ENCODE measurements at places on chromosomes 1 and 21.
A peak's percentile ranks its signal among the peaks of the same experiment; 100 is the strongest.

DNA sequence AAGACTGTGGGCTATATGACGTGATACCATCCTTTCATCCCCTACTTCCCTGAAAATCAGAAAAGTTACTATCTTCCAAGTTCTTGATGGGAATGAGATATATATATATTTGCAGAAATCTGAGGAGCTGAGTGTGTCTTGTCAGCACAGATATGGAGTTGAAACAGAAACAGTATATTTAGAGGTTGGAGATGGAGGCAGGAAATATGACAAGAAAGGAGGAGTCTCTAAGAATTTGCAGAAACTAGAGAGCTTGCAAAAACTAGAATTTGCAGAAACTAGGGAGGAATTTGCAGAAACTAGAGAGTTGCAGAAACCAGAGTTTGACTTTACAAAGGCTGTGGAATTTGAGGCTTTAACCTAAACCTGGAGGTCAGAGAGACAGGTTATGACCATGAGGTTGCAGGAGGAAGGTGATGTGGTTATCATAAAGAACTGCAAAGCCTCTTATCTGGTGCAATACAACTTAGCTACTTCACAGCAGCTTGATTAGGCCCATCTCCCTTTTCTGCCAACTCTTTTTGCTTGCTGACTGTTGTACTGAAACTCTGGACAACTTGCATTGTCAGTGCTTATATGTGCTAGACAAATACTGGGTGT lies 22.3 kb downstream of the XCL2 start:
- no peak overlapping the region for H3K27ac ChIP-seq
- no peaks in the 10 kb centered on the region for H3K36me3 ChIP-seq
- no peak for DNase-seq
- H3K27me3 ChIP-seq, result no peaks in the 10 kb centered on the region
- no peak overlapping the region for H3K4me3 ChIP-seq

GRCh38 chr21:34511181-34511580 lies 829 bp downstream of the KCNE1 start:
- no peaks in the 10 kb centered on the region for H3K4me1 ChIP-seq
- H3K27ac ChIP-seq, result no peak overlapping the region
- no peak for DNase-seq
- no peaks in the 10 kb centered on the region for H3K36me3 ChIP-seq
- H3K4me3 ChIP-seq, result no peak overlapping the region

DNA sequence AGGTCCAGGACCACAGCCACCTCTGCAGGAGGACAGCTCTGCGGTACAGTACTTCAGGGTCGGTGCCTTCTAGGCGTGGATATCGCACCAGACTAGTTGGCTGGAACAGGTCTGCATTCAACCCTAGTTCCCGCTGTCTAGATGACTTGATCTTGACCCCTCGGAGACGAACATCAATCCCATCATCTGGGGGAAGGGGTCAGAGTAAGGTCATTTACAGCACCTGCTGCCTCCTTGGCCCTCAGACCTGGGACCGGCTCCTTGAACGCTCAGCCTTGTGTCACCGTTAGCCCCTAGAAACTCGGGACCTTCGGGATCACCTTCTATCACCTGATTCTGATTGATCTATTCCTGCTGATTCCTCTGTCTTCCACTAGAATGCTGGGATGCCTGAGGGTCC lies 2.6 kb downstream of the HECTD3 start:
- no peak overlapping the region for H3K4me3 ChIP-seq
- no peaks in the 10 kb centered on the region for H3K27me3 ChIP-seq
- no peak overlapping the region for H3K27ac ChIP-seq
- DNase-seq, result no peak

DNA sequence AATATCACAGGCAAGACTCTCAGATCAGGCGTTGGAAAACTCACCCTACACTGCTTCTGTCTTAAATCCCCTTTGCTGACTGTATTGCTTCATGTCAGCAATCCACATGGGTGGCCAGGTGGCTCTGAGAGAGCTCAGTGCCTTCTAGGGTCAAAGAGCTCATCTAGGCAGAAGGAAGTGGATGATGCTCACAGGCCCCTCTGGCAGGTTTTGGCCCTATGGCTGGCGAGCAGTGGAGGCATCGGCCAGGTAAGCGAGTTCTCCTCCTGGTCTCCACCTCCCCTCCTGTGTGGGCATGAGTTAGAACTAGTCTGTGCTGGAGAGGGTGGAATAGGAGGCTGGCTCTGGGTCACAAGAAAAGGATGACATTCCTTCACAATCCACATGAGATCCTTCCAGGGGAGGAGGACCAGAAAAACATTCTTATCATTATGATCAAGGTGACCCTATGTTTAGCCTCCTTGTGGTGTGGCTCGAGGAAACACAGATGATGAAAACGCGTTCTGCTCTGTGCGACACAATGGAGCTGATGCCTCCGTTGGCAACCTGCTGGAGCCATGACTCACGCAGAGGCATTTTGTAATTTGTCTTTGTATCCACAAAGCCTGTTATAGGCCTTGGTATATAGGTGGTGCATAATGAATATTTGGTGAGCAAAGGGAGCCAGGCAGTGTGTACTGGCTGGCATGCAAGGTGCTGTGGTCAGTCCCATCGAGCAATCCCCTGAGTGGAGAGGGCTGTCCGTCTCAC lies 264.6 kb upstream of the RAB4A start:
- H3K27ac ChIP-seq, result no peak overlapping the region
- no peaks in the 10 kb centered on the region for H3K4me1 ChIP-seq
- no peaks in the 10 kb centered on the region for H3K36me3 ChIP-seq
- H3K27me3 ChIP-seq, result no peaks in the 10 kb centered on the region
- H3K4me3 ChIP-seq, result no peak overlapping the region

DNA sequence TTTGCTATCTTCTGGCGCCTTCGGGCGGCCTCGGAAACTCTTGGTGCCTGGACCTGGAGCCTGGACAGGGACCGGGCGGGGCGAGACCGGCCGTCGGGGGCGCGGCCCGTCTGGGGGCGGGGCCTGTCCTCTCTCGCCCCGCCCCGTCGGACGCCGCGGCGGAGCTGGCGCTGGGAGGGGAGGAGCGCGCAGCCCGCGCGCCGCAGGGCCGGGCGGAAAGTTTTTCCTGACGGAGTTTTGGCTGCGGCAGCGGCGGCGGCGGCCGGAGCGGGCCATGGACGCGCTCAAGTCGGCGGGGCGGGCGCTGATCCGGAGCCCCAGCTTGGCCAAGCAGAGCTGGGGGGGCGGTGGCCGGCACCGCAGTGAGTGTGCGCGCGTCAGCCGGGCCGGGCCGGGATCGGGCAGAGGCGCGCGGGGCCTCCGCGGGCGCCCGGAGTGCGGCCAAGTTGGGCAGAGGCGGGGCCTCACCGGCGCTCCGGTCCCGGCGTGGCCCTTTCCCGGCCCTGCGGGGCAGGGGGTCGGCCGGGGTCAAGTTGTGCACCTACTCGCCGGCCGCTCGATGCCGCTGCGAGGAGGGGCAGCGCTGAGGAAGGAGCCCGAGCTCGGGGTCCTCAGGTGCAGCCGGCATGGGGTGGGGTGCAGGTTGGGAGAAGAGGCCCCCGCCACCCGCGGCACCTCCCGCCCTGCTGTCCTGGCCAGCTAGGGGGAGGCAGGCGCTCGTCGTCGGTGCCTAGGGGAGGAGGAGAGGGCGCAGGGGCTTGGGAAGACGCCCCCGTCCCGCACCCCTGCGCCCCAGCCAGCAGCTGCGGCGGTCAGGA lies at the start of gene LDLRAP1:
Gene LDLRAP1, plus strand, starts transcription at position 182 of the 818 bp plus-strand sequence. Its CDS starts 93 bp downstream, at position 275.
- peaks cover 8% of the 10 kb centered on the region for H3K4me1 ChIP-seq
- peak within 1 kb of the TSS; percentile 67 for H3K27ac ChIP-seq
- H3K27me3 ChIP-seq, result no peaks in the 10 kb centered on the region
- no peaks in the 10 kb centered on the region for H3K36me3 ChIP-seq

GRCh38 chr1:194353121-194353520 lies 1166.7 kb upstream of the B3GALT2 start:
- no peaks in the 10 kb centered on the region for H3K36me3 ChIP-seq
- no peak overlapping the region for H3K27ac ChIP-seq
- no peak for DNase-seq

DNA sequence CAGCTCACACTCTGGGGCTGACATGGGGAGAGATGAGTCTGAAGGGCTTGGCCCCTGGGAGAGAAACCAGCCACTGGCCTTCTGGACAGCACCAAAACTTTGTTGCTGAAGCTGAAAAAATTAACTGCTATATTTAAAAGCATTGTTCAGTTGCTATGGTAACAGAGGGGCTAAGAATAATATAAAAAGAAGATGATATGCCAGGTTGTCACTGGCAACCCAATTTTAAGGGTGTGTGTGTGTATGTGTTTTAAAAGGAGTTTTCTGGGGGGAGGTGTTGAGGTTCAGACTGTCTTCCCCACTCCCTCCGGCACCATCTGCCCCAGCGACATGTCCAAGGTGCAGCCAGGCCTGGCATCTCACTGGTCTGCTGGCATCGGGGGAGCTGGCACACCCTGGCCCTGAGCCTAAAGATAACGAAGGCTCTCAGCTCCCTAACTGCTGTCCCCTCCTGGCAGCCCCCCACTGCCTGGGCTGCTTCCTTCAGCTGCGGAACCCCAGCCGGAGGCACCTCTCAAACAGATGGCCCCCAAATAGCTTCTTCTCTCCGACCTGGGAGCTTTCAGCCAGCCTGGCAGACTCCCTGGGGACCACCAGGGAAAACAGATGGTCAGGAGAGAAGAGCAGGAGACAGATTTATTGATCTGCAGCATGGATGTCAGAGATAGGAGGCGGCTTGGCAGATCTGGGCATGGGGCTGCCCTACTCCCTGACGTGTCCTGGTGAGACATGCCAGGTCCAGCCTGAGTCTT lies 203.9 kb downstream of the HIVEP3 start:
- no peaks in the 10 kb centered on the region for H3K4me1 ChIP-seq
- H3K27me3 ChIP-seq, result no peaks in the 10 kb centered on the region
- no peaks in the 10 kb centered on the region for H3K36me3 ChIP-seq
- no peak overlapping the region for H3K27ac ChIP-seq
- no peak overlapping the region for H3K4me3 ChIP-seq

DNA sequence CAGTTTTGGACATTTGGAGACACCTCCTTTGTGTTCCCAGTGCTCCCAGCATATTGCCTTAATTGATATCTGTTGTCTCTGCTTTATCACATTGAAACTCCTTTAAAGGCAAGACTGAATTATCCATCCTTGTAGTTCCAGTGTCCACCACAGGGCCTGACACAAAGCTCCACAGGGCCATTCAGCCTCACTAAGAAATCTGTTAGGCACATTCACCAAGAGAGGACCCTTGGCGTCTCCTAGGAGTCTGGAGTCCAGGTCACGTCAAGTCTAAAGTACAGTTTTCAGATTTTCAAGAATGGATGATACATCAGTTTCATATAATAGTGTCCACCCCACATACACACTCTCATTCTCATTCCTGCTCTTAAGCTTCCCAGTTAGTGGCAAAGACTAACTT lies 4.8 kb downstream of the ACP6 start:
- DNase-seq, result no peak
- H3K4me1 ChIP-seq, result no peaks in the 10 kb centered on the region
- no peak overlapping the region for H3K27ac ChIP-seq
- no peaks in the 10 kb centered on the region for H3K36me3 ChIP-seq
- no peaks in the 10 kb centered on the region for H3K27me3 ChIP-seq
- H3K4me3 ChIP-seq, result no peak overlapping the region

GRCh38 chr1:174060090-174060489 lies 37.9 kb upstream of the RC3H1 start:
- H3K4me3 ChIP-seq, result no peak overlapping the region
- no peaks in the 10 kb centered on the region for H3K4me1 ChIP-seq
- no peak for DNase-seq
- no peaks in the 10 kb centered on the region for H3K36me3 ChIP-seq

DNA sequence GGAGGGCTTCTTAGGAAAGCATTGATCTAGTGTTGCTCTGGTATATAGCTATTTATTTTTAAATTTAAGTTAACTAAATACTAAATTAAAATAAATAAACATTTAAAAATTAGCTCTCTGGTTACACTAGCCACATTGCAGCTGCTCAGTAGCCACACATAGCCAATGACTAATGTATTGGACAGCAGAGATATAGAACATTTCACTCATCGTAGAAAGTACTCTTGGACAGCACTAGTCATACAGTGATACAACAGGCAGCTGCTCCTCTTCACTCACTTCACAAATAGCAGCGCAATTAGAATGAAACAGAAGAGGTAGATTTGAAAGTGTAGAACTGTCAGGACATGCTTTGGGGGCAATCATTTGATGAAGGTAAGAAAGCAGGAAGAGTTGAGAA lies 245.4 kb downstream of the PBX1 start:
- H3K4me1 ChIP-seq, result no peaks in the 10 kb centered on the region
- H3K36me3 ChIP-seq, result no peaks in the 10 kb centered on the region
- no peak overlapping the region for H3K27ac ChIP-seq

GRCh38 chr1:232938926-232939325 lies 11.5 kb upstream of the NTPCR start:
- H3K36me3 ChIP-seq, result no peaks in the 10 kb centered on the region
- no peaks in the 10 kb centered on the region for H3K4me1 ChIP-seq
- H3K27me3 ChIP-seq, result no peaks in the 10 kb centered on the region
- no peak overlapping the region for H3K4me3 ChIP-seq

- peaks cover 6% of the 10 kb centered on the region for H3K27me3 ChIP-seq
- no peaks in the 10 kb centered on the region for H3K4me1 ChIP-seq
- peak overlapping the region; percentile 30 for H3K4me3 ChIP-seq
- no peaks in the 10 kb centered on the region for H3K36me3 ChIP-seq
- H3K27ac ChIP-seq, result peak overlapping the region; percentile 75
These were observed 8.0 kb downstream of the NR5A2 start for GRCh38 chr1:200035397-200035955.

GRCh38 chr1:25651036-25651640 lies 34.5 kb downstream of the MAN1C1 start:
- no peak overlapping the region for H3K27ac ChIP-seq
- no peak overlapping the region for H3K4me3 ChIP-seq
- no peaks in the 10 kb centered on the region for H3K27me3 ChIP-seq

DNA sequence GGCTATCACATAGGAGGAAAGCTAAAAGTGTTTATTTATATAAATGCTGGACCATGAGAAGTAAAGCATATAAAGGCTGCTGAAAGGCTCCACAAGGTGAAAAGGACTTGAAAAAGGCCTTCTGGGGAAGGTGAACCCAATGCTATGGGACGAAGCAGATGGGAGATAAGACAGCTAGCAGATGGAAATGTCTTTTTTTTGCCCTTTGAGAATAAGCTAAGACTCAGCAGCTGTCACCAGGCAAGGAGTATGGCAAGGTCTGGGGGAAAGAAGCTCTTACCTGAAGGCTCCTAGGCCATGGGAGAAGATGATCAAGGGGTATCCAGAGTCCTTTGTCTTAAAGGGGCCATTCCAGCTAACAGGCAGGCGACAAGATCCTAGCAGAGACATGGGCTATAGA lies 9.9 kb downstream of the PAFAH2 start:
- H3K27ac ChIP-seq, result no peak overlapping the region
- no peaks in the 10 kb centered on the region for H3K4me1 ChIP-seq
- no peak overlapping the region for H3K4me3 ChIP-seq
- no peak for DNase-seq
- H3K27me3 ChIP-seq, result no peaks in the 10 kb centered on the region

- peak overlapping the region; percentile 93 for H3K27ac ChIP-seq
- H3K36me3 ChIP-seq, result peaks cover 8% of the 10 kb centered on the region
- no peaks in the 10 kb centered on the region for H3K27me3 ChIP-seq
These were observed 9.8 kb upstream of the RAB42 start for GRCh38 chr1:28582248-28582615.

DNA sequence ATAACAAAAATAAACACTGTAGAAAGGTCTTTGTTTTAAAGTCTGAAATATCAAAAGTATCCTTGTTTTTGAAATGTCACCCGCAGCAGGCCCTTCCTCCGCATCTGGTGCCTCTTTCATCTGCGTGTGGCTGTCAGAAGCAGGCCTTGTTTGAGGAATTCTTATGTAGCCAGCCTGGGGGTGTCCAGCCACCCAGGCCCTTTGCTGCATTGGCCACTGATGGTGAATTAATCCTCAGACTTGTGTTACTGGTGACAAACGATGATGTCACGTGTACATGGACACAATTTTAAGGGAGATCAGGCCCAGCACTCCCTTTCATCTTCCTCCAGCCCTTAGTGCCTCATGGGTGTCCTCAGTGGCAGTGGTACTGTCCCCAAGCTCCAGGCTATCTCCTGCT lies 208.0 kb upstream of the GALNT2 start:
- H3K4me1 ChIP-seq, result no peaks in the 10 kb centered on the region
- no peak overlapping the region for H3K4me3 ChIP-seq
- H3K27me3 ChIP-seq, result no peaks in the 10 kb centered on the region
- H3K27ac ChIP-seq, result no peak overlapping the region
- H3K36me3 ChIP-seq, result no peaks in the 10 kb centered on the region

Measured in colonic mucosa (tissue), 4 donors.